Mammary epithelial cell (primary cell): ENCODE measurements at places on chromosomes 4 and X. TPM values are rescaled to one million over a fixed set of nuclear protein-coding genes. Genes with fewer than 3 reads are reported as not detected.

- DNase-seq: no peak
These were observed 113.8 kb downstream of the PCDH19 start for GRCh38 chrX:100296183-100296753.

GRCh38 chr4:94032754-94033153 is 174.9 kb upstream of the SMARCAD1 start:
- DNase-seq: no peak

- no peak for DNase-seq
These were observed 30.0 kb downstream of the FAM9C start for GRCh38 chrX:13014111-13015096.

Gene MAGEC1
- not detected for polyA plus RNA-seq

Gene NAA11
- polyA plus RNA-seq: not detected

Gene FGA
- polyA plus RNA-seq: not detected

Gene CLDN34
- polyA plus RNA-seq: 0.09 TPM

DNA sequence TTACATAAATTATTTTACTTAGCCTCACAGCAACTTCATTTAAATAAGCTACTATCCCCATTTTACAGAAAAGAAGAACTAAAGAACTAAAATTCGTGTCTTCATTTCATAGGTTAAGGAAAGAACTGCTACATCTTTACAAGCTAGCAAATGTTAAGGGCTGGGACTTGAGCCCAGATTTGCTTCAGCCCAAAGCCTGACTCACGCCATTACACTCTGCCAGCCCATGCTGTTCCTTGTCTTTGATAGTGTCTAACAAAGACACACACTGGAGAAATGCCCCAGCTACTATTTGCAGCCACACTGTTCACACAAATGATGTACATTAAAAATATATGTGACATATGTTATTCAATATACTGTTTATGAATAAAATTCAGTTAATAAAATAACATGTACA is 29.0 kb upstream of the ERVMER34-1 start:
- DNase-seq: no peak

DNA sequence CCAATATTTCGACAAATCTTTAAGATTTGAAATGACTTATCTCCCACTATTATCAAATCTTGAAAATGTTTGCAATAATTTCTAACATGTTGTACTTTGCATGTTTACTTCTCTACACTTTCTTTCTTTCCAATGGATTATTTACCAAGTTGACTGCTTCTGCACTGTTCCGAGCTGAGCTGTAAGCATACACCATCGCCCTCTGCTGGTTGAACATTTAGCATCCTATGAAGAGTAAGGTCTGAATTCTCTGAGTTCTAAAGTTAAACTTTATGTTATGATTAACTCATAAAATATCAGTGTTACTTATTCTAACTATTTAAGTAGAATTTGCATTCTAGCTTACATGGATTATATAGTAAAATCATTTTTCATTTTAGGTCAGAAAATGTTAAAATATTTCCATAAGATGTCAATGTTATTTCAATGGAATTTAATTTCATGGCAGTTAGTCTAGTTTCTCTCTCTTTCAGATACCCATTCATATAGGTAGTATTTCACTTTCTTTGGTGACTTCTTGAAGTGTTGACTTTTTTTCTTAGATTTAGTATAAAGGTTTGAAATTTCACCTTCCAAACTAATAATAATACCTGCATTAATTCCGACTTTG is 137.4 kb downstream of the DKK2 start:
- DNase-seq: peak; percentile 37

Gene F8A3
- 0.86 TPM for polyA plus RNA-seq

GRCh38 chr4:151202851-151203455 is 74.0 kb upstream of the PRSS48 start:
- no peak for DNase-seq

Gene CLDN2
- not detected for polyA plus RNA-seq

- DNase-seq: peak; percentile 12
These were observed 516.2 kb upstream of the ADGRL3 start for GRCh38 chr4:60683973-60684372.

Gene OTC
- polyA plus RNA-seq: not detected

- no peak for DNase-seq
These were observed 166.0 kb downstream of the STAG2 start for GRCh38 chrX:124127496-124127895.

GRCh38 chr4:152356428-152357034 is 179.4 kb downstream of the FBXW7 start:
- DNase-seq: no peak

DNA sequence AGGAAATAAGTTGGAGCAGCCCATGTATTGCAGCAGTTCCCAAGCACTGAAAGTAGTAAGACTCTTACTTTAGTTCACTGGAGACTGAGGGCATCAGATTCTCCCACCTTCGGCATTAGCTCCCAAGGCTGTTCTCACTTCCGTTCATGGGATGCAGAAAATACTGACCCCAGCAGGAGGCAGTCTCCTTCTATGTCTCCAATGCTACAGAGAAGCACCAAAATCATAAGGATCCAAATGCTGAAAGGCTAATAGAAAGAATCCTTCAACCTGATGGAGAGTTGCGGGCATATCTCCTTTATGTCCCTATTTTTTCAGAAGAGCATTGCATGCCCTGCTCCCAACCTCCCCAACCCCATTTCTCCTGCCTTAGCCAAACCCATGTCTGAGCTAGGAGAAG is 32.4 kb downstream of the ADH7 start:
- DNase-seq: no peak

Gene PABPC1L2B
- not detected for polyA plus RNA-seq

Gene TMPRSS11E
- polyA plus RNA-seq: 2.4 TPM

- DNase-seq: no peak
These were observed 98.5 kb upstream of the MAP3K15 start for GRCh38 chrX:19613645-19614323.

GRCh38 chrX:56978172-56978571 is 17.2 kb downstream of the SPIN3 start:
- peak; percentile 63 for DNase-seq

Gene RAB39B
- 0.60 TPM for polyA plus RNA-seq

DNA sequence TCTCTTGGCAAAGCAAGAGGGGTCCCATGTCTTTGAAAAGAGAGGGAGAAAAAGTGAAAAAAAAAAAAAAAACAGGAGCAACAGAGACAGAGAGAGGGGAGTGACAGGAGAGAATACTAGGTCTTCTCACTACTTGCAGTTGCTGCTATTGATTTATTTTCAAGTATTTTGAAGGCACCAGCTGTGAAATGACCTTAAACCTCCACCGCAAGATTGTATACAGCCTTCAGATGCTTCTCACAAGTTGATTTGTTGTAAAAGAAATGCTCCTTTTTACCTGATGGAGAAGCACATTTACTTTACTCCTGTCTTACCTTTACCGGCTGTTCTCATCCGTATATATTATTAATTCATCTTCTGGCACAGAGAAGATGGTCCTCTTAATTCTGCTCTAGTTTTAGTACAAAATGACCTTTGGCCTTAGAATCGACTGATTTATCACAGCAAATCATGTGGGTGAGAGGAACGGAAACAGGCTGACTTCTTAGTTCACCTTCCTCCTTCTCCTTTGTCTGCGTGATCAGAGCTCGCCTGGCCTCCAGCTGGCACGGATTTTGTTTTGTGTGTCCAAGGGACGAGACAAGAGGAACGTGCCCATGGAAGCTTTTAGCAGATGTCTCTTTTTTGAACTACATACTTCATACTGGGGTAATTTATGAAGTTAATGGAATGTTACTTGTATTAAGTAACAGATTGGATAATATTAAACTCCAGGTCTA is 82.4 kb upstream of the PACRGL start:
- no peak for DNase-seq
